ENCODE measurements at places on chromosomes 3 and 15.

GRCh38 chr15:74405823-74406222 is 27.9 kb downstream of the SEMA7A start:
- no peak for DNase-seq

DNA sequence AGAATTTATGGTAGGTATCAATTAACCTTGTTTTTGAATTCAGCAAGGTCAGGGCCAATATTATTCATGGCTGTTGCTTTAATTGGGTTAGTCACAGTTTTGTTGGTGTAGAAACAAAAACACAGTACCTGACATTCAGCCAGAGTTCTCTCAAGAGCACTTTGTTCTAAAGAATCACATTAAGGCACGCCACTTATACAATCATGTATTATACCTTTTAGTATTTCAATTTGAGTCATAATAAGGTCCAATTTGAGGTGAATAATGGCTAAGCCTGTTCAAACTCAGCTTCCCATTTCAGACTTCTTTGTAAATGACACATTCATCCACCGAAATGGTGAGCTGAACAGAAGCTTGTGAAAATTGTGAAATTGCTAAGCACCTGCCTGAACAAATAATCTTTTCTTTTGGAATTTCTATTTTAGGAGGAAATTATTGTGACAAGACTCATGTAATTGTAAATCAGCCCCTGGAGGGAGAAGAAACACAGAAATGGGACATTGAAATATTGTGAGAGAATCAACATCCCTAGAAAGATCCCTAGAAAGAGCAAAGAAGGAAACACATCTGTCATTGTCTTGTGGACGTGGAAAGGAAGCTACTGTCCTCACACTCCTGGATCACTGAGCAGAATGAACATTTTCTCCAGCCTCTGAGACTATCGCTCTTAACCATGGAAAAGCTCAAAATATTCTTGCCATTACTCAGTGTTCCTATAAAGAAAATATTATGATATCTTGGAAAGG is 29.3 kb downstream of the RIOX2 start:
- DNase-seq: no peak

- no peak for DNase-seq
These were observed 62.4 kb downstream of the ZBTB20 start for GRCh38 chr3:115084686-115085085.

GRCh38 chr3:11587766-11588165 is 55.9 kb downstream of the VGLL4 start:
- DNase-seq: no peak

- DNase-seq: no peak
These were observed 70.4 kb upstream of the ATP11B start for GRCh38 chr3:182722907-182723306.

- no peak for DNase-seq
These were observed 87.0 kb upstream of the ST8SIA2 start for GRCh38 chr15:92306663-92307062.

DNA sequence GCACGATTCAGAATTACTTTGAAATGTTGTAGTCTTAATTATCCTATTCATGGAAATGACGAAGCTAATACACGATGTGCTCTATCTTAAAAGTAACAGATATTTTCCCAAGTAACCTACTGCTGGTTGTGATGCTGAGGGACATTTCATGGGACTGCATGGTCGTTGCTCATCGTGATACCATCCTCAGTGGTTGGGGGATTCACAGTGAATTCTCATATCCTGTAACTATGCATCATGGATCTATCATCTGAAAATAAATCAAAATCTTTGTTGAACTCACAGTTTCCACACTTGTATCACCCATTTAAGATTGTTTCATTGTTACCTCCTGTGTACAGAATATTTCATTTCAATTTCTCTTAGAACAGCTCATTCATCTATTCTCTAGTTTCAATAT is 84.7 kb downstream of the OPA1 start:
- DNase-seq: no peak

DNA sequence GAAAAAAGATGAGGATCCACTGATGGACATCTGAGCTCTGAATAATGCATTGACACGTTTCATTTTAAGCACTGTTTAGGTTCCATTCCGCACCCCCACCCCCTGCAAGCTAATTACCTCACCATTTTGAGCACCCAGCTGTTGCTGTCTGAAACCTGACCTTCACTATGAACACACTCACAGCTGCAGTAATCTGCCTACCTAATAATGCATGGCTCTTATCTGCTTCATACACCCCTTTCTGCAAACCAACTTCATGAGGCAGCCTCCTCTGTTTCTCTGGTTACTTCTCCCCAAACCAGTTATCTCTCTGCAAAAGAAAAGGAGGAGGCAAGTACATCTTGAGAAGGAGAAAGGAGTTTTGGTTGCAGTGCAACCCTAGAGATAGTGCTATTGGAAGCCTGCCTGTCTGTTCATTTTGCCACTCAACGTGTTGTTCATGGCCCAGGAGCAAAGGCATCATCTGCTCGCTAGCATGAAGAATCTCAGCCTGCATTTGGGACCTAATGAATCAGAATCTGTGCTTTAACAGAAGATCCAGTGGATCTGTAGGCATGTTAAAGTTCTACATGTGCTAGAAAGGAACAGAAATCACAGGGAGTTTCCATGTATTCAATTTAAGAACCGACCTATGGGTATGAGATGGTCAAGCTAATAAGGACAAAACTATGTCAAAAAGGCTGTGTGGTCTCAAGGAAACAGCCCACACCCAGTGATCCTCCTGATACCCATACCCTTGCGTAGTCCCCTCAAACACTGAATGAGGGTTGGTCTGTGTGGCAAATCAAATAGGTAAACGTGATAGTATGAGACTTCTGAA is 87.2 kb downstream of the MB21D2 start:
- DNase-seq: no peak

DNA sequence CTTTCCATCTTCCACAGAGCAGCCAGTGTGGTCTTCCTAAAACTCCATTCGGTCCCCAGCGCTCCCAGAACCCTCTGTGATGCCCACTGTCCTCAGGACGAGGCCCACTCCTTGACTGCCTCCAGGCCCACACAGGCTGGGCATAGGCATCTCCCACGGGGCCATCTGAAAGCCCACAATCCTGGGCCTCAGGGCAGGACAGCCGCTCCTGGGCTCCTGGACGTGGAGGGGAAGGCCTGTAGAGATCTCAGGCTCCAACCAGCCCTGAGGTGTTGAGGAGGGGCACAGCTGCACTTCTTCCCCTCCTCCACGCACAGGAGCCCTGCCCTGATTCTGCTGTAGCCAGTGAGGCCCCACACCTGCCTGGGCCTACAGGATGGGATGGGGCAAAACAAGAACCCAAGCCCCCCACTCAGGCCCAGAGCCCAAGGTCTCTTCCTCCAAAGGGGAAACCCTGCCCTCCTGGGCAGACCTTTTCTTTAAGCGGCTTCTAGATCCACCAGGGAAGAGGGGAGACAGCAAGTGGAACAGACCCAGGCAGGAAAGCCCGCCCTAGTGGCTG is 25.9 kb downstream of the SHISA5 start:
- no peak for DNase-seq

DNA sequence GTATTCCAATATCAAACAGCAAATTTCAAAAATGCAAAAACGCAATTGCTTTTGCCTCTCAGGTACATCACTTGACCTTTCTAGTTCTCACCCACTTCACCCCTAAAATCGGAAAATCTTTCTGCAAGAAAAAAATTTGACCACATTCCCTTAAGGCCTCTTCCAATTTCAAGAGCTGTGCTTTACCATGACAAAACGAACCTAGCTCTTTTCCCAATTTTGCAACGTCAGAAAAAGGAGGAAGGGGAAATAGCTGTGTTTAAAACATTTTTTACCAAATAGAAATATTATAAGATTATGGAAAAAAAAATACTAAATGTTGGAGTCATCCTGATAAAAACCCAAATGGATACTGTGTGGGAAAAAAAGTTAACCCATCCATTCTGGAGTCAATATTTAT is 1.1 kb upstream of the NR2C2 start:
- no peak for DNase-seq

- DNase-seq: no peak
These were observed 59.1 kb downstream of the ATP8B4 start for GRCh38 chr15:50059883-50060282.

DNA sequence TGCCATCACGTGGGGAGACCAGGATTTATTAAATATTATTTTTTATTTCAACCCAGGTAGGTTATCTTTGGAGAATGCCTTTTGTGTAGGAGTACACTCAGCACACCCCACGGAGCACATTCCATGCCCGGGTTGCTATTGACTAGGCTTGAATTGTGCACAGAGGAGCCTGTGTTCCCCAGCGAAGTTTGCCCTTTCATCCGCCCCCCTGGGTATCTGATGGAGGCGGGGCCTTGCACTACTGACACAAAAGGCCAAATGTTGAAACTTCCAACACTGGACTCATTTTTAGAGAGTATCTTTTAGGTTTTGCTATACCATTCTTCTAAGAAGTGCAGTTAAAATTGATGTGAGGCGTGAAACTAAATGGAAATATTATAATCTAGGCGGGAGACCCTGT is 39.3 kb upstream of the PPP4R2 start:
- peak; percentile 55 for DNase-seq

GRCh38 chr3:148643389-148643840 is 54.3 kb upstream of the AGTR1 start:
- DNase-seq: no peak

- DNase-seq: no peak
These were observed 210.8 kb downstream of the CGGBP1 start for GRCh38 chr3:87848003-87848402.

DNA sequence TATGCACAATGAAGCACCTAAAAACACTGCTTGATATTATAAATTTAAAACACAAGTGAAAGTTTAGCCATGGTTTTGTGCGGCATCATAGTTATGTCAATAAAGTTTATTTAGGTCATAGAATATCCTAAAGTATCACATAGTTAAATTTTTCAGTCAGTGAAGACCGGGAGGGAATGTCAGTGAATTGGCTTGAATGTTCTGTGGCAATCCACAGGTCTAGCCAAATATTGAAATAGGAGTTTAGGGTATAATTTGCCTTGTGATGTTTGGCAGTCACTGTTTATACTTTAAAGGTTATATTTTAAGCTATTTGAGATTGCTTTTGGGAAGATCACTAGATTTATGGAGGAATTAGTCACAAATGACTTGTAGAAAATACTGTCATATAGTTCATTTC is 79.7 kb upstream of the FLNB start:
- no peak for DNase-seq

- DNase-seq: no peak
These were observed 888 bp downstream of the PPP2R3A start for GRCh38 chr3:135966271-135966961.

DNA sequence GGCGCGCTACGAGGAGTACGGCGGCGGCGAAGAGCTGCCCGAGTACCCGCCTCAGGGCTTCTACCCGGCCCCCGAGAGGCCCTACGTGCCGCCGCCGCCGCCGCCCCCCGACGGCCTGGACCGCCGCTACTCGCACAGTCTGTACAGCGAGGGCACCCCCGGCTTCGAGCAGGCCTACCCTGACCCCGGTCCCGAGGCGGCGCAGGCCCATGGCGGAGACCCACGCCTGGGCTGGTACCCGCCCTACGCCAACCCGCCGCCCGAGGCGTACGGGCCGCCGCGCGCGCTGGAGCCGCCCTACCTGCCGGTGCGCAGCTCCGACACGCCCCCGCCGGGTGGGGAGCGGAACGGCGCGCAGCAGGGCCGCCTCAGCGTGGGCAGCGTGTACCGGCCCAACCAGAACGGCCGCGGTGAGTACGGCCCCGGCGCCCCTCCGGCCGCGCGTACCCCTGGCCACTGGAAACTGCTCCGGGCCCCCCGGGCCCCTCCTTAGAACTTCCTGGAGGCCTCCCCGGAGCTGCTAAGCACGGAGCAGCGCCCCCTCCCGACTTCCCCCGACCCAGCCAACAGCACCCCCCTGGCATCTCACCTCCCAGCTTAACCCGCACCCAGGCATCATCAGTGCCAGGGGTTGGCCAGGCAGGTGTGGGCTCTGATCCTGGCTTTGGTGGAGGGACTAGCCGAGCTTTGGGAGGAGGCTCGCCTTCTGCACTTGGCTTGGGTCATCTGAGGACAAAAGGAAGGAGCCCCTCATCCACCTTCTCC is 1.4 kb downstream of the LOXL1 start:
- DNase-seq: peak; percentile 89

- DNase-seq: no peak
These were observed 119.8 kb downstream of the PDCD6IP start for GRCh38 chr3:33918126-33918756.

DNA sequence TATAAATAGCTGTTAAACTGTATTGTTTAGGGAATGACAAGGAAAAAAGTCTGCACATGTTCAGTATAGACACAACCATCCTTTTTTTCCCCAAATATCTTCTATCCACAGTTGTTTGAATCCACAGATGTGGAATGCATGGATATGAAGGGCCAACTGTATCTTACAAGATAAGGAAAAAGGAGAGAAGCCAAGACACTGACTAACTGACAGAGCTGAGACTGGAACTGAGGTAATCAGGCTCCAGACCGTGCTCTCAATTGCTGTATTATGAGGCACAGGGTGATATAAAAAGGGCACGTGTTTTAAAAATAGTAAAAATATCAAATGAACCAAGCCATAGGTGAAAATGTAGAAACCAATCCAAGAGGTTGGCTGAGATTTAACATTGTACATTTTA is 49.0 kb downstream of the DHX36 start:
- DNase-seq: no peak

GRCh38 chr3:123283657-123284398 is 82.1 kb downstream of the SEC22A start:
- DNase-seq: no peak

DNA sequence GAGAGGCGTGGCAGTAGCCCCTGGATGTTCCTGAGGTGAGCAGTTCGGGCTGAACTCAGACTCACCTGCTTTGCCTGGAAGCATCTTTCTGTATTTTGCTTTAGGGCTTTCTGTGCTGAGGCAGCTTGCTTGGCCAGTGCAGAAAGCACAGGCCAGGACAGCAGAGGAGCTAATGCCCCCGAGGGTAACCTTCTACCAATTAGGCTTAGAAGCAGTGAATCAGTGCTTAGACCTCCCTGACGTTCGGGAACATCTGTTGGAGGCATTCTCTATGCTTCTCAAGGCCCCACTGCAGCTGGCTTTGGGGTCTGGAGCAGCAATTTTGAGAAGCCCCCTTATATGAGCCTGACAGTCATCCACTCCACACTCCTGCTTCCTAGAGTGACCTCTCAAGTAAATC is 350.7 kb upstream of the PROK2 start:
- DNase-seq: no peak

- peak; percentile 32 for DNase-seq
These were observed 185.7 kb upstream of the TBL1XR1 start for GRCh38 chr3:177382944-177383343.

DNA sequence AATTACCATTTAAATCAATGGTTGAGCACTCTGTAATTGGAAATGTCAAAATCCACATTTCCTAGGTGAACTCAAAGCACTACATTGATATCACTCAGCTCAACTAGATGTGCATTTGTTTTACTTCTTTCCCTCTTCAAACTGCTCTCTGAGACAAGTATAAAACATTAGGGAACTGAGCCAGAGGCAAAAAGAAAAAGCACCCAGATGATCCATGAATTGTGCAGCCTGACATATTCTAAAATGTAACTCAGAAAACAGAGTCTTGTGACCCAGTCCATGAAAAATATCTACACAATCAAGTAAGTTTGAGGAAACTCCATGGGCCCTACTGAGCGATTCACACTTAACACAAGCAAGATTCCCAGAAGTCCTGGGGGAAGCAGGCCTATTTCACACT is 9.8 kb downstream of the SRGAP3 start:
- no peak for DNase-seq

GRCh38 chr15:81265256-81265943 is 58.5 kb downstream of the STARD5 start:
- DNase-seq: no peak

- DNase-seq: no peak
These were observed 147.2 kb upstream of the TPM1 start for GRCh38 chr15:62895139-62895866.

All from right cardiac atrium (tissue), 5 donors.